Stimulated activated CD4-positive, alpha-beta T cell treated with anti-CD3 and anti-CD28 coated beads, Interleukin-1b, Interleukin-23, amount 100 ng/mL, for 1 hour (primary cell): ENCODE measurements at places on chromosomes 5 and 9.

DNA sequence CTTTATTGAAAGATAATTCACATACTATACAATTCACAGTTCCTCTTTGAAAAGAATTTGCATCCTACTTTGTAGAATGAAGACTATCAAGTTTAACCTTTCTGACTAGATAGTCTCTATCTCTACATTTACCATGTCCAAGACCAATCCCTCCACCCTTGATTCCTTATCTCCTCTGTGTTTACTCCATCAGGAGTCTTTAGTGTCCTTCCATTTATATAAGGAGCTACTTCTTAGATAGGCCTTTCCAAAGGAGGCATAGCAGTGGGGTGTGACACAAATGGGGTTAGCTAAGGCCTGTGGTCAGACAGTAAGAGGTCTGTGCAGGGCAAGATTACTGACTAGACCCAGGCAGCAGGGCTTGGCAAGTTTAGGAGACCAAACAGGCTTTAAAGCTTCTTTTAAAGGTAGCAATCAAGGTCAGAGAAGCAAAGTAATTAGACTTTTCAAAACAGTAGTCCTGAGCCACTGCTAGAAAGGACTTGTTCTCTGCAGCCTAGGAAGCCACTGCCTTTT lies 11.1 kb upstream of the DMXL1 start:
- no peak for DNase-seq

DNA sequence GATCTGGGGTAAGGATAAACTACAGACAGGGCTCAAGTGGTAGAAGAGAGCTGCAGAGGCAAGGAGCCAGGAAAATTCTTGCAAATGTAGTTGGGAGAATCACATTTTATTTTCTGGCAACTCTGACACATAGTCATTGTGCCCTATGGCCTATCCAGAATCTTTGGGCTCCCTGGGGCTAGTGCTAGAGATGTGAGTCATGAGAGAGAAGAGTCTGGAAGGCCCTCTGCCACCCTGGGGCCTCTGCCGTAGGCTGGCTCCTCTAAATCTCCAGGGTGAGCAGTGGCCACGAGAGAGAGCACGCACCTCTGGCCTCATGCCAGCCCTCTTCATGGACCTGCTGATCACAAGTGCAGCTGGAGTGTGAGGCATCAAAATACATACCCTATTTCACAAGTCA lies 74.3 kb upstream of the SSBP2 start:
- DNase-seq = no peak

GRCh38 chr9:136403538-136403914 lies 3.6 kb upstream of the SNAPC4 start:
- DNase-seq = peak; percentile 45

DNA sequence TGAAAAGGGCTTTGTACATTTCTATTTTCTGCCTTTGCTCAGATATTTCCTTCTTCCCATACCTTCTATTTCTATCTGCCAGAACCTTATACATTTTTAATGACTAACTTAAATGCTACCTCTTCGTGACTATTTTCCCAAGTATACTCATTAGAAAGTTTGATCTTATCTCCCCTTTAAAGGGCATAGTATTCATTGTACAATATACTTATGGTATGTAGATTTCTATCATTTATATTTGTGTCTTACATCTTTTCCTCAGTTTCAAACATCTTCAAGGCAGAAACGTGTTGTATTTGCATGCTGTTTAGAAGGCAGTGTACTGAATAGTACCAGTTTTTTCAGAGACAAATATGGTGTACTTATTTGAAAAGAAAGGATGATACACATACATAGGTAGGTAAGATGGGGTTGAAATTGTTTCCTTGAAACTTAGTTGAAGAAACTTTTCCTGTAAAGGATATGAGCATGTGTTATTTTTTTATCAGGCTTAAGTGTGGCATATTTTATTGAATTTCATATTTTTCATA lies 518.1 kb upstream of the NUDT12 start:
- no peak for DNase-seq
